ENCODE measurements at places on chromosomes 6 and 20. TPM values are rescaled to one million over a fixed set of nuclear protein-coding genes. Genes with fewer than 3 reads are reported as not detected.

DNA sequence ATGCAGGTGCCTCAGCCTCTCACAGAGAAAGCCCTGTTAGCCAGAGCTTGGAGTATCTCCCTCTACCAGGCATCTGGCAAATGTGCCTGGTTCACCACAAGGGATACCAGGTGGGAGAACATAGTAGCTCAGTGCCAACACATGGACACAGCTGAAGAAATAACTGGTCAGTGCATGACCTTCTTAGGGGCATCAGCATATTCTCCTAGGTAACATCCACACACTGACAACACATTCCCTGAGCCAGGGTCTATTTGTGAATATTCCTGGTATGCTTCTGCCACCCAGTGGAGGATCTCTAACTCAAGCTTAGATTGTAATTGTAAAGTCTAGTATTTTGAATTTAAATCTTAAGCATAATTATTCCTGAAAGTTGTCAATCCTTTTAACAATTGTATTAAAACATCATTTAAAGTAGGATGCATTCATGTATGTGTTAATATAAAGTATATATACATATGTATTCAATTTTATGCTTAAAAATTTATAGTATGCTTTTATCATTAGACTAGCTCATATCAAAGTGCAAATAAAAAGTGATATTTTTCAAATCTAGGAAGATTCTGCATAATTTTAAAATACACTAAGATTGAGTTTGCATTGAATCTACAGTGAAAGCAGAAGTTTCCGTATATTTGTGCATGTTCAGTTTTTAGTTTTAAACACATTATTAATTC lies 45.3 kb upstream of the COL21A1 start:
- DNase-seq, result peak; percentile 11
- H3K27me3 ChIP-seq, result no peaks in the 10 kb centered on the region

The FAM83C gene
- total RNA-seq, result not detected

The LAMP5 gene
- 0.45 TPM for total RNA-seq

DNA sequence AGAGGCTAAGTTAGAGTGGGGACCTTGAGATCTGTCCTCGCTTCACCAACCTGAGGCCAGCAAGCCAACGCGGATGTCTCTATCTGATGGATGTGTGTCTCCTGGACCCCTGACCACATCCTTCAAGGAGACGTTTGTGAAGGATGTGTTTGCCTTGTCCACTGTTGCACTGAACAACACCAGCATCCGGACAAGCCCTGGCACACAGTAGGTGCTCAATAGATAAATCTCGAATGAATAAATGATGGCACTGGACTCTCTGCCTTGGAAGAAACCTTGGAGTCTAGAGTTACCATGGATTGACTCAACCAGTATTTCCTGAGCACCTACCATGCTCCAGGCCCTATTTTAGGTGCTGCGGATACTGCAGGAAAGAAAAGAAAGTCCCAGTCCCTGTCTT lies 97.7 kb upstream of the PTPN1 start:
- H3K4me1 ChIP-seq, result peaks cover 48% of the 10 kb centered on the region
- H3K27ac ChIP-seq, result peak overlapping the region; percentile 100
- no peaks in the 10 kb centered on the region for H3K27me3 ChIP-seq
